ENCODE measurements at places on chromosomes 7 and 10. TPM values are rescaled to one million over a fixed set of nuclear protein-coding genes. Genes with fewer than 3 reads are reported as not detected.

The SPDYE11 gene
- total RNA-seq, result not detected

The GRM3 gene
- total RNA-seq, result not detected

The OR9A2 gene
- not detected for total RNA-seq

The MMP21 gene
- not detected for total RNA-seq

The SEC31B gene
- 0.48 TPM for total RNA-seq

The NPC1L1 gene
- total RNA-seq, result not detected

The ADAM22 gene
- total RNA-seq, result 4.6 TPM

The ZNF365 gene
- 1.6 TPM for total RNA-seq

The PTN gene
- total RNA-seq, result 1.8 TPM

The KIF20B gene
- 10.5 TPM for total RNA-seq

The CRTAC1 gene
- total RNA-seq, result 2.6 TPM

The UMAD1 gene
- total RNA-seq, result 35.2 TPM

The EBF3 gene
- total RNA-seq, result 23.6 TPM

The PLEKHS1 gene
- not detected for total RNA-seq

GRCh38 chr7:64643566-64643965, 22.4 kb upstream of the ZNF107 start:
- DNase-seq, result no peak

- peak; percentile 6 for DNase-seq
Measured at GRCh38 chr10:34262985-34263384, 552.1 kb downstream of the PARD3 start.

- DNase-seq, result no peak
Measured at GRCh38 chr7:96179341-96179740, 142.6 kb downstream of the SLC25A13 start.

DNA sequence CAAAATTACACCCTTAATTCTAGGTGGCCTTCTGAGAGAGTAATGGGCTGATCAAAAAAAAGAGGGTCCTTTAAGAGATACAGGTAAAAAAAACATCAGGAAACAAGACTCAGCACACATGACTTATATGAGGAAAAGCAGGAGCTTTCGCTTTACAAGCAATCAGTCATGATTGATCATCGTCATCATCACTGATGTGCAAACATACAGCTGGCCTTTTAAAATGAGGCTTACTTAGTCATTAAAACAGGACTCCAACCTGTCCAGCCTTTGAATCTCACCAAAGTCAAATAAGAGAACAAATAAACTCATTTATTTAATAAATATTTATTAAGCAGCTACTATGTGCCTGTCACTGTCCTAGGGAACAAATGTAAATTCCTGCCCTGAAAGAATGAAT, 255.3 kb downstream of the SKAP2 start:
- DNase-seq, result no peak

DNA sequence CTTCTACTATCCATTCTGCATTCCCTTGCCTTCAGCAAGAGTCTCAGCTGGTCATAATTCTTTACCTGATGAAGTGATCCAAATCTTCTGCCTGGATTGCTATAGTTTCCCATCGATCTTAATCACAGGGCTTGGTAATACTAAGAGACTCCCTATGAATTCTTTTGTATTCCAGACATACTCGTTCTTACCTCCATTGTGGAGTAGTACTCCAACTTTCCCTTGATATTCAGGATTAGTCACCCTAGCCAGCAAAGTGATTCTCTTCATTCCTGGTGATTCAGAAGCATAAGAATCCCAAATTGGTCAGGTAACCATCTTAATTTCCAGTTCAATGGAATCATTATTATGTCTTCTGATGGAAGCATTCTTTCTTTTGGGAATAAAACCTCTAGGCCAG, 96.7 kb downstream of the TWIST1 start:
- no peak for DNase-seq

DNA sequence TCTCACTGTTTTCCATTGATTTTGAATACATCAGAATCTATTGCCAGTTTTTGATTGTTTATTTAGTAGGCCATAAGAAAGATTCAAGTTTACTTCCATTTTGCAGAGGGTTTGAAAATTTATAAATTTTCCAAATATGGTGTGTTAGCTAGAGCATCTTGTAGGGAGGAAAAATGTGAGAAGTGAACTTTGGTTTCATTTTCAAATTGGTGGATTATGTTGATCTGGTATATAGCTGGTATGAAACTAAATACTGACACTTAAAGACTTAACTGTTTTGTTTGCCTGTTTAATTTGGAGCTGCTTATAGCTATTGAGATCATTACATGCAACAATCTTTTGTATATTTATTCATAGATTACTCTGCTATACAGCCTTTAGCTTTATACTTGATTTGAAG, 108.1 kb downstream of the ADAM22 start:
- no peak for DNase-seq

DNA sequence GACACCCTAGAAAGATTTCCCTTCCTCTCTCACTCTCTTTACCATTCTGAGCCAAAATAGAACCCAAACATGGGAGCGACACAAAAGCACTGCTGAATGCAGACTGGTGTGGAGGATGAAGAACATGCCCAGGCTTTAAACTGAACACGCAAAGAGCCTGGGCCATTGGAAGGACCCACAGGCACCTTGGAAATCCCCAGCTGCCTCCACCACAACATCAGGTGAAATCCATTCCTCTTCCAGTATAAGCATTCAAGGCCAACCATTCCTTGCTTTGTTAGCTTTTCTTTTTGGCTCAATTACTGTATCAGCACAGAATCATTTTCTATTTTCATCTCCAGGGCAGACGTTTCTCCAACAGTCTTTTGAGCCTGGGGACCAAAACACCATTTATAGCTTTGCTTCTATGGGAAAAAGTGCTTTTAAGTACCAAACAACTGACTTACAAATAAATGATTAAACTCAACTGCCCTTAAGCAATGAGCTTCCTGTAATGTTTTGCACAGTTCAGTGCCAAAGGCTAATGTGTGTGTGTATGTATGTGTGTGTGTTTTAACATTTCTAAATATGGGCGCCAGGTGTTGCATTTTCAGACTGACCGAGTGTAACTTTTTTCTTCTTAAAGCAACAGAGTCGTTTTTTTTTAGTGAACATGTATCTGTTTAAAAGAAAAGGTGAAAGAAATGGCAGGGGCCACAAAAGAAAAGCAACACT, 16.2 kb upstream of the BLNK start:
- no peak for DNase-seq

DNA sequence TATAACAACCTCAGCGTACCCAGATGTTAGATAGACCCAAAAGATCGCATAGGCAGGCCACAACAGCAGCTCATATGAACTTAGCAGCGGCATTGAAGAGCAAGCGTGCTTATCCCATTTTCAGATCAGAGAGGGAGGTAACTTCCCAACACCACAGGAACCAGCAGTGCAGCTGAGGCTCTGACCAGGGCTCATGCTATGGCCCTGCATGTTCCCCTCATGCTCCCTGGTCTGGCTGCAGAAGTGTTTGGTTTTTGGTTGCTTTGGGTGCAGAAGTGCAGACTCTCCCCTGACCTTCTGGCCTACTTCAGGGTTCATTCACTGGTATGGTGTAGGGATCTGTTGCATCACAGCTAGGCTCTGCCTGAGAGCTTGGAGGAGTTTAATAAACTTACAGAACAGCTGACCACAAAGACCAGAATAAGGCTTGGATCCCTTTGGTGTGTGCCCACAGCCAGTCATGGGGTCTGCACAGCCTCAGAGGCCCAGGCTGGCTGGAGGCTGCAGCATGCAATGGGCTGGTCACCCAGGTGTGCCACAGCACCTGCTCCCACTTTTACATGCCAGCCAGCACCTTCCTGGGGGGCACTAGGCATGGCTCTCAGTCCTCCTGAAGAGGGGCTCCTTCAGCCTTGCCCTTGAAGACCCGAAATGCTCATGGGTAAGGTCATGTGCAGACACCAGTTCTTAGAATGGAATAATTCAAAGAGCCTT, 9.1 kb upstream of the CXCL12 start:
- DNase-seq, result no peak

- DNase-seq, result no peak
Measured at GRCh38 chr7:925601-926000, 28.9 kb downstream of the ADAP1 start.

GRCh38 chr7:28266402-28266801, 85.8 kb upstream of the JAZF1 start:
- DNase-seq, result no peak

DNA sequence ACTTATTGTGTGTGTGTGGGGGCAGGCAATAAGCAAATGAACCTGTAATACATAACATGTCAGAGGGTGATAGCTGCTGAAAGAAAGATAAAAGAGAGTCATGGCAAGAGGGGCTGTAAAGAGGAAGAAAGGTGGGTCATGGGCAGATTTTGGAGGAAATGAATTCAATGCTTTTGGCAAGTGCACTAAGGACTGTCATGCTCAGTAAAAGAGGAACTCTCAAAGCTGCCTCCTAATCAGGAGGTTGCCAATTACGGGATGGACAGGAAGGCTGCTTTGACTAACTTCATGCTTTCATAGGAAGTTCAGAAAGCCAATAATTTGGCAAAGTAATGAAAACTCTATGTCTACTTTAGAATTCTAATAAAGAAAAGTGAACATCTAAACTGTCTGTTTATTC, 401.2 kb downstream of the SH2D4B start:
- no peak for DNase-seq

DNA sequence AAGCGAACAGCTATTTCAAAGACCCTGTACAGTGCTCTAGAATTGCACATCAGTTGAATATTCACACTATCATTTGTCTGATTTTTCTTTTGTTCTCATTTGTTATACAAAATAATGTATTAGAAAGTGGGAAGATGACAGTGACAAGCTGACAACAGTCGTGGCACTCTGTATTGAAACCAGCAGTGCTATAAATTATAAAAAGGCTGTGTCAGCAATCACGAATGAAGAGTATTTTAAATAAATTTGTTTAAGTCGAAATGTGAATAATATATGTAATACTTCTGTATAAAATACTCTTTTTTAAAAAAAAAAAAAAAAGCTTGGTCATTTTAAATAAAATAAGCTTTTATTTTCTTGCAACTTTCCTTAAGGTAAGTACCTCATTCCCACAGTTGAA, 122.6 kb downstream of the VPS50 start:
- no peak for DNase-seq

- DNase-seq, result peak; percentile 57
Measured at GRCh38 chr10:118594392-118595063, 920 bp downstream of the PRLHR start.

DNA sequence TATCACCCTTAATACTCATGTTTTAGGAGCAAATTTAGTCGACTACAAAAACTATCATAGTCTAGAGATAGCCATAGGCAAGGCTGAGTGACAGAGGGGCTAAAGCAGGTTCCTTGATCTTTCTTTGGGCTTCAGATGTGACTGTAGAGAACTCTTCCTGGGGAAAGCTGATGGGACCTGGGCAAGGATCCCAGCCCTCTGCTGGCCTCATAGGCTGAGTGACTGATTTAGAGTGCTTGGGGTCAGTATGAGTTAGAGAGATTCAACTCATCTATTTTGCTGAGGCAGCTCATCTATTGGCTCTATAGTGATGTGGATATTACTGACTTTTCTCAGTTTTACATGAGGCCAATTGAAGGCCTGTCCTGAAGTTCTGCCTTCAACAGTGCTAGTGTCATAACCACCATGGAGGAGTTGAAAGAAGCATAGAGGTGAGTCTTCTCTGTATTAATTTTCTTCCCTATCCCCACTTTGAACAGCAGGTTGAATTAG, 81.6 kb downstream of the SAMD9 start:
- DNase-seq, result no peak

- DNase-seq, result no peak
Measured at GRCh38 chr7:116955801-116956476, 2.6 kb downstream of the ST7 start.

GRCh38 chr7:75813084-75813483, 522 bp downstream of the CCL24 start:
- no peak for DNase-seq

DNA sequence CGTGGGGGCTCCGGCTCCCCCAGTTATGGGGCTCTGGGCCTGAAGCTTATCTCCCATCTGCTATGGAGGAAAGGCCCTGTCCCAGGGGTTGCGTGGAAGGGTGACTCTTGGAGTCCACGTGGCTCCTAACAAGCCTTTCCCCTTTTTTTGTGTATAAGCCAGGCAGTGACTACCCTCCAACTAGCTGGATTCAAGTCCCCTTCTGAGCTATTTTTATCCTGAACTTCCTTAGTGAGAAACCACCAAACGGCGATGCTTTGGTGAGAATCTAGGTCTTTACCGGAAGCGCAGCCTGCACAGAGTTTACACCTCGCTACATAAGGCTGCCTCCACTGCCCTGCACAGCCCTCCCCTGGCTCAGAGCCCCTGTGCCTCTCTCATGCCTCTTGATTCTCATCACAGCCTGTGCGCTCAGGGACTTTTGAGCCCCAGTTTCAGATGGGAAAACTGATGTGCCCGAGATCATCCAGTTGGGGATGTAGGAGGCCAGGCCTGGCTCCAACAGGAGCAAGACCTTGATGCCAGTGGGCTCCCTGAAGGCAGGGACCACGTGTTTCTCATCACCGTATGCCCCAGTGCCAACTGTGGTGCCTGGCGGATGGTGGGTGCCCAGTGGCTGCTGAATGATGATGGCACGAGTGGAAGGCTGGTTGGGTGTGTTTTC, 102.3 kb upstream of the PPIF start:
- no peak for DNase-seq

DNA sequence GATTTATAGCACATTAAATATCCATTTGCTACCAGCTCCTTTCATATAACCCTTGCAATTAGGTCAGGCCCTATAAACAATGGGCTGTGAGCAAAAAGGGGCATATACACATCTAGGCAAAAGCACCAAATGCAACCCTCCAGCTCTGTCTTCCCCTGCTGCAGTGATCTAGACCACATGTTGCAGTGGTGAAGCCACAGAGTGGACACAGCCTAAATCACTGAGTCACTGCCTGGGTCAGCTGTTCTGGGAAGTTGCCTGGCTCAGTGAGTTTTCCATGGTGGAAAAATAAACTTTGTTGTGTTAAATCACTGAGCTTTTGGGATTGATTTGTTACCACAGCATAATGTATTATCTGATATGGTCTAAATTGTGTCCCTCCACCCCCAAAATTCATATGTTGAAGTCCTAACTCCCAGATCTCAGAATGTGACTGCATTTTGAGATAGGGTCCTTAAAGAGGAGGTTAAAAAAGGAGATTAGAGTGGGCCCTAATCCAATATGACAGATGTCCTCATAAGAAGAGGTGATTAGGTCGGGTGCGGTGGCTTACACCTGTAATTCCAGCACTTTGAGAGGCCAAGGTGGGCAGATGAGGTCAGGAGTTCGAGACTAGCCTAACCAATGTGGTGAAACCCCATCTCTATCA, 70.4 kb downstream of the ZFAND4 start:
- DNase-seq, result no peak

- DNase-seq, result no peak
Measured at GRCh38 chr10:6729861-6730344, 149.8 kb upstream of the PRKCQ start.

- DNase-seq, result no peak
Measured at GRCh38 chr7:105408791-105409410, 20.2 kb upstream of the SRPK2 start.

- no peak for DNase-seq
Measured at GRCh38 chr10:101684782-101685181, 10.2 kb downstream of the FBXW4 start.

- no peak for DNase-seq
Measured at GRCh38 chr7:13153742-13154141, 466.3 kb downstream of the ARL4A start.

- no peak for DNase-seq
Measured at GRCh38 chr7:28808796-28809533, 149.2 kb downstream of the TRIL start.
